ENCODE measurements at places on chromosomes 2 and 18.

DNA sequence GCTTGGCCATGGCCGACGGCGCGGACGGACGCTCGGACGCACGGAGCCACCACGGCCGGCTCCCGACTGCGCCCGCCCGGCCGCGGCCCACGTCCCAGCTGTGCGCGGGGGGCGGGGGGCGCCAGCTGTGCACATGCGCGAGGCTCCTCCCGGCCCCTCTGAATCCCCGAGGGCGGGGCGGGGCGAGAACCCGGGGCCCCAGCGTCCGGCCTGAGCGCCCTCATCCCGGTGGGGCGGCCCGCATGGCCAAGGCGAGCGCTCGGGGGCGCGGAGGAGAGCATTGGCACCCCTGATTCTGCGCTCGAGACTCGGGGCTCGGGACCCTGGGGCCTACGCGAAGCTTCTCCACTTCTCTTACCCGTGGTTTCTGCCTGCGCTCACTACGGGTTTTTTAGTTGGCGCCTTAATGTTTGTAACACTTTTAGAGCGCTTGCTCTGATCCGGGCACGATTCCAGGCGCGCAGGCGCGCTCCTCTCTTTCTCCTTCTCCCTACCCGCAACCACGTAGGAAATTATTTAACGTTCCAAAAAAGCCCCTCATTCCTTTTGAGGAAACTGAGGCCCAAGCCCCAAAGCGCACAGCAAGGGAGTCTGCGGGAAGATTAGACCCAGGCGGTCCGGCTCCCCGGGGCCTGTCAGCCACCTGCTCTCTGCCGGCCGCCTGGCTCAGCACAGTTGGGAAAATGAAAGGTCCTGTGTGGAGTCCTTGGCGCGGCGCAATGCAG lies at the start of gene PXDN:
Gene PXDN, minus strand, starts transcription at position 70 of the 725 bp plus-strand sequence. Its CDS starts 60 bp downstream, at position 10.
- no peak for DNase-seq

DNA sequence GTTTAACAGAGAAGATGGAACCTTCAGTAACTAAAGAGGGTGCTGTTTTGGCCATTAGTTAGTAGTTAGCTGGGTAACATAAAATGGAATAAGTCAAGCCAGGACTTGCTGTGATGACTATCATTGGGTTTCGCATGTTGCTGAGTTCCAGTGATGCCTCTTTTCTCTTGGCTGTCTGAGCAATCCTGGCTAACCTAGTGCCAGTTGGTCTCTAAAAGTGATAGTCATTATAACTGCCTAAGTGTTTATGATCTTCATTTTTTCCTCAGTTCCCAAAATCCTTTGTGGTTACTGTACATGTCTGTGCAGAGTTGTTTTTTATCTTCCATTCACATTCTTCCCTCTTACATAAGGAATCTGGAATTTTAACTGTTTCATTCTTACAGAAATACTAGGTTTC lies 33.4 kb downstream of the WDR43 start:
- DNase-seq: no peak

DNA sequence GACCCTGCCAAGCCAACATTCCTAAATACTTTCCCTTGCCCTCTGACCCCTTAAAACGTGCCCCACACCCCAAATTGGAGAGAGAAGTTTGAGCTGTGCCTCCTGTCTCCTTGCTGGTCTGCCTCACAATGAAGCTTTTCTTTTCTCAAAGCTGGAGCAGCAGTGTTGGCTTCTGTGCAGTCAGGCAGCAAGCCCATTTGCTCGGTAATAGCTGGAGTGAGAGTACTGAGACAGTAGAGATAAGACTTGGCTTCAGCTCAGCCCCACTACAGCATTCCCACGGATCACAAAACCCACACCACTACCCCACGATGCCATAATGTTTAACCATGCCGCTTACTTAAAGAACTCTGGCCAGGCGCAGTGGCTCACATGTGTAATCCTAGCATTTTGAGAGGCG lies 73.0 kb downstream of the NCAPH start:
- DNase-seq: no peak

DNA sequence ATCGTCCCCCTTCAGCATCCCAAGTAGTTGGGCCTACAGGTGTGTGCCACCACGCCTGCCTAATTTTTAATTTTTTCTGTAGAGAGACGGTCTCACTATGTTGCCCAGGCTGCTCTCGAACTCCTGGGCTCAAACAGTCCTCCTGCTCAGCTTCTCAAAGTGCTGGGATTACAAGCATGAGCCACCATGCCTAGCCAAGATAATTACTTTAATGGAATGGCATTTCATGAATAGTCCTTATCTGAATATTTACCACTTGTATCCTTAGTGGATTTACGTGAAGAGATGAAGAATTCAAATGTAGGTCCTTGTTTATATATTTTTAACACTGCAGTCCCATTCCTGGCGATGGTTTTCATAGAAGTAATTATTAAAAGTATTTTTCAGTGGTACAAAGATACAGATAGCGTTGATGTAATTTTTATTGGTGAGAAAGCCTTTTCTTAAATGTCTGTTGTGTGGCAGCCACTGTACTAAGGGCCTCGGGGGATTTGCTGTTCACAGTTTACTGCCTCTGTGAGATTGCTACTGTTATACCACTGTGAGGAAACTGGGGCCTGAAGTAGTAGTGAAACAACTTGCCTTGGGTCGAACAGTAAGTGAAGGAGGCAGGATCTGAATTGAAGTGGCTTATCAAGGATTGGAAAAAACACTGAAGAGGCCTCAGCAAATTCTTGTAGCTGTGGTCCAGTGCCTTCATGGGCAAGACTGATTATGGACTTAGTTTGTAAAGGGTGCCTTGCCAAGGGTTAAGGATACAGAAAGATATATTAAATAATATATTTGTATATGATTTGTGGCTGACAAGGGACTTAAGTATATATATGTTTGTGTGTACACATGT lies 151.2 kb downstream of the PRPF40A start:
- no peak for DNase-seq

DNA sequence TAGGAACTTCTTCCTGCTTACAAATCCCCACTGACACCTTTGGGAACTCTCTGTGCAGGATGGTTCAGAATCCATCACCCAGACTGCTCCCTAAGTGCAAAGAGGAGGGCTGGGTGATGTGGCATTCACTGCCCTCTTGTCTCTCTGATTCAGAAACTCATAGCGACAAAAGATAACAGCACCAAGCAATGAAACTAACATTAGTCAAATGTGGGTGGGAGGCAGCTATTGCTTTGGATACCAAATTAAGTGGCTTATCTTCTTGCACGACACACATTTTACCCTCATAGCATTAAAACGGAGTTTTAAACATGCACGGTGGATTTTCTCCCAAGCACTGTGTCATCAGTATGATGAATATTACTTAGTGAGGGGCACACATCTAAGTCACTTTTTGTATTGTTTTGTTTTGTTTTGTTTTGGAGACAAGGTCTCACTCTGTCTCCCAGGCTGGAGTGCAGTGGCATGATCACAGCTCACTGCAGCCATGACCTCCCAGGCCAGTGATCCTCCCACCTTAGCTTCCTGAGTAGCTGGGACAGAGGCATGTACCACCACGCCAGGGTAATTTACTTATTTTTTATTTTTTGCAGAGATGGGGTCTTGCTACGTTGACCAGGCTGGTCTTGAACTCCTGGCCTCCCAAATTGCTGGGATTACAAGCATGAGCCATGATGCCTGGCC lies 40.9 kb upstream of the NEB start:
- no peak for DNase-seq

GRCh38 chr18:24344509-24344908 lies 53.1 kb downstream of the OSBPL1A start:
- no peak for DNase-seq

GRCh38 chr2:14053105-14053504 lies 579.4 kb upstream of the LRATD1 start:
- DNase-seq: no peak

GRCh38 chr18:47215554-47216138 lies 35.8 kb downstream of the SKOR2 start:
- peak; percentile 63 for DNase-seq

GRCh38 chr2:104863146-104863467 lies 9.2 kb downstream of the POU3F3 start:
- no peak for DNase-seq

Data from HT1080 (cell line).